ENCODE measurements at places on chromosomes 3 and 15. TPM values are rescaled to one million over a fixed set of nuclear protein-coding genes. Genes with fewer than 3 reads are reported as not detected.

SCAMP5 gene
- total RNA-seq: 5.8 TPM

- no peaks in the 10 kb centered on the region for H3K27me3 ChIP-seq
- H3K36me3 ChIP-seq: no peaks in the 10 kb centered on the region
These were observed 9.3 kb downstream of the GNAI2 start for GRCh38 chr3:50245251-50245745.

DNA sequence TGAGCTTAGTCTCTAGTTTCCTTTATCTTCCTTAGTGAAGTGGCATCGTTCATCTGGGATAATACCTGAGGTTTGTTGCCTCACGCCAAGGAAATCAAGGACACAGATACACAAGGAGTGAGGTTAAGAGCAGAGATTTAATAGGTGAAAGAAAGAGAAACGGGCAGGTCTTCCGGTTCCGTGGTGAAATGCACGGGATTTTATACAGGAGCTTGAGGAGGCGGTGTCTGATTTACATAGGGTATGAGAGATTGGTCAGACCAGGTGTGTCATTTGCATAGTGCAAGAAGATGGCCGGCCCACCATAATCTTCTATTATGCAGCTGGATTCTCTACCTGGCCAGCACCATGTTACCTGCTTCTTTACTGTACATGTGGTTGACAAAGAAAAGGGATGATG lies 17.2 kb downstream of the ARRDC4 start:
- no peak for DNase-seq
- no peaks in the 10 kb centered on the region for H3K27me3 ChIP-seq
- peaks cover 15% of the 10 kb centered on the region for H3K4me1 ChIP-seq

GRCh38 chr3:12734960-12735359 lies 24.1 kb downstream of the TMEM40 start:
- H3K4me1 ChIP-seq: peaks cover 13% of the 10 kb centered on the region
- H3K4me3 ChIP-seq: no peak overlapping the region
- no peaks in the 10 kb centered on the region for H3K27me3 ChIP-seq
- DNase-seq: no peak
- no peaks in the 10 kb centered on the region for H3K36me3 ChIP-seq
- no peak overlapping the region for H3K27ac ChIP-seq

DNA sequence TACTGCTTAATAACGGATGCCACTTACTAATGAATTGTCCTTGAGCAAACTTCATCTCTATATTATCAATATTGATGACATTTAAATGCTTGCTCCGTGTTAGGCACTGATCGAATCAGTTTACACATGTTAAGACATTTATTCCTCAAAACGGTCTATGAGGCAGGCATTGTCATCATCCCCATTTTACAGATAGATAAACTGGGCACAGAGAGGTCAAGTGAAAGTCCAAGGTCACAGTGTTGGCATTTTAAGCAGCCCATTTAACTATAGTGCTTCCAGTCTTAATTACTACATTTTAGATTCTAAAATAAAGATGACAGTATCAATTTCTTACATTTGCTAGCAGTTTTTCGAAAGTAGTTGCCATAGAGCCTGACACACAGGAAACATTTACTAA lies 966 bp upstream of the ABI3BP start:
- DNase-seq: no peak
- H3K27me3 ChIP-seq: no peaks in the 10 kb centered on the region
- no peaks in the 10 kb centered on the region for H3K36me3 ChIP-seq
- no peaks in the 10 kb centered on the region for H3K4me1 ChIP-seq

DNA sequence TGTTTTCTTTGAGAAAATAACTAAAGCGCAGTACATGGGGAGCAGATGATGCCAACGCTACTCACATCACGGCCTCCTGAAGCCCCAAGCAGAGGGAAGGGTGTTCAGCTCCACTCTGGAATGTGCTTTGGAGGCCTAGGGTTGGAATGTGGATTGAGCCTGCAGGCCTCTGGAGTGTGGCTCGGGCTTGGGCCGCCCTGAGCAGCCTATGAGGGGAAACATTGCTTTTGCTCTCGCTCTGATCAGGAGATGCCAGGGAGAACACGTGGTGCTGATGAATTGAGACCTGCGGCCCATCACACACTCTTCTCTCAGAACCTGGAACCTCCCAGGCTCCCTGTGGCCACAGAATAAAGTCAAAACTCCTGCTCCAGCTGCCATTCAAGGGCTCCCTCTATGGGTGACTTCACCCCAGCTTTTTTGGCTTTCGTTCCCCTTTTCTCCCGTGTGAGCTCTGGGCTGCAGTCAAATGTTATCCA lies 23.3 kb downstream of the CCDC13 start:
- H3K4me1 ChIP-seq: peaks cover 10% of the 10 kb centered on the region
- no peaks in the 10 kb centered on the region for H3K27me3 ChIP-seq
- DNase-seq: peak; percentile 40
- peak overlapping the region; percentile 32 for H3K27ac ChIP-seq
- no peak overlapping the region for H3K4me3 ChIP-seq

GRCh38 chr15:73914145-73914544 lies 12.1 kb upstream of the LOXL1 start:
- no peak for DNase-seq
- no peak overlapping the region for H3K4me3 ChIP-seq
- H3K4me1 ChIP-seq: no peaks in the 10 kb centered on the region
- no peak overlapping the region for H3K27ac ChIP-seq
- no peaks in the 10 kb centered on the region for H3K36me3 ChIP-seq
- H3K27me3 ChIP-seq: no peaks in the 10 kb centered on the region

DNA sequence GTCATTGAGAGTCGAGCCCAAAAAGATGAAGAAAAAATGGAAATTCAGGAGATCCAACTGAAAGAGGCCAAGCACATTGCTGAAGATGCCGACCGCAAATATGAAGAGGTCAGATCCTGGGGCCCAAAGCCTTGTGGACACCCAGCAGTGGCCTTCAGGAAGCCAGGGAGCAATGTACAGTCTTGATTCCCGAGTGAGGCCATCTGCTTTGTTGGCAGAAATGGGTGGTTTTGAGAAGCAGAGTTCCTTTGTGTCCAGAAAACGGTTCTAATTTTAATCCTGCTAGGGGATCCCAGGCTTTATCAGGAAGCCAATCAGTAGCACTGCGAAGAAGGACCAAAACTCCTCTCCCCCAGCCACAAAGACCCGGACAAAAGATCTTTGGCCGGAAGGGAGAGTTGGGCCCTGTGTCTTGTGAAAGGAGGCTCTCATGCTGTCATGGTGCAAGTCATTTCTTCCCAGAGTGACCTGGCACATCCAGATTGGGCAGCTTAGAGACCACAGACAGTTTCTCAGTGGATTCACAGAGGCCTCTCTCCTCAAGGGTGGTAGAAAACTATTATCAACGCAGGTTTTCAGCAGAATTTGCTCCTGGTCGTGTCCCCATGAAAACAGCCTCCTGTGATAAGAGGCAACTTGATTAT lies 17.1 kb downstream of the TPM1 start:
- peaks cover 98% of the 10 kb centered on the region for H3K36me3 ChIP-seq
- H3K27me3 ChIP-seq: no peaks in the 10 kb centered on the region
- peak overlapping the region; percentile 70 for H3K27ac ChIP-seq
- peaks cover 42% of the 10 kb centered on the region for H3K4me1 ChIP-seq
- no peak for DNase-seq
- no peak overlapping the region for H3K4me3 ChIP-seq

DNA sequence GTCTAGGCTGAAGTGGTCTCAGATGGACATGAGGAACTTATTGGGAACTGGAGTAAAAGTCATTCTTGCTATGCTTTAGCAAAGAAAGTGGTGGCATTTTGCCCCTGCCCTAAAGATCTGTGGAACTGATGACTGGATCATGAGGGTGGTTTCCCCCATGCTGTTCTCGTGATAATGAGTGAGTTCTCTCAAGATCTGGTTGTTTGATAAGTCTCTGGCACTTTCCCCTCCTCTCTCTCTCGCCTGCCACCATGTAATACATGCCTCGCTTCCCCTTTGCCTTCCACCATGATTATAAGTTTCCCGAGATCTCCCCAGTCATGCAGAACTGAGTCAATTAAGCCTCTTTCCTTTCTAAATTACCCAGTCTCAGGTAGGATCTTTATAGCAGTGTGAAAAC lies 11.5 kb upstream of the MLF1 start:
- no peaks in the 10 kb centered on the region for H3K27me3 ChIP-seq
- H3K4me1 ChIP-seq: peaks cover 36% of the 10 kb centered on the region
- no peak for DNase-seq
- no peak overlapping the region for H3K4me3 ChIP-seq
- H3K36me3 ChIP-seq: no peaks in the 10 kb centered on the region
- H3K27ac ChIP-seq: no peak overlapping the region

DNA sequence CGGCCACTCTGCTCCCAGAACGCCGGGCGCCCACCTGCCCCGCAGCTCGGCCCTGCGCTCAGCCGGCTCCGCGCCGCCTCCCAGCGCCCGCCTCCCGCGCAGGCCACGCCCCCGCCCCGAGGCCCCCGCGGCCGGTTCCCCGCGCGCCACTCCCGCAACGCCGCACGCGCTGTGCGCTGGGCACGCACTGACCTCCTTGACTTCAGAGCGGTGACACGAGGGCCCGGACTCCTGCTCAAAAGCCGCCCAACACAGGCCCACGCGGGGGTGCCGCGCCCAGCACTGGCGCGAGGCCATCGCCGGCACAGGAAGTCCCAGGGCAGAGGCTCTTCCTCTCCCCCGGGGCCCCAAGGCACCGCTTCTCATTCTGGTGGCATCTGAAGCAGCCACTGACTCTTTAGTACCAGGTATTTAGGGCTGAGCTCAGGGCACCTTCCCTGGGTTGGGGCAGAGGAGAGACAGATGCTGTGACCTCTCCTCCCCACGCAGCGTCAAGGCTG lies 12.4 kb downstream of the TNK2 start:
- H3K4me3 ChIP-seq: peak overlapping the region; percentile 63
- peak; percentile 51 for DNase-seq
- no peaks in the 10 kb centered on the region for H3K36me3 ChIP-seq
- H3K27ac ChIP-seq: peak overlapping the region; percentile 92
- no peaks in the 10 kb centered on the region for H3K27me3 ChIP-seq

DNA sequence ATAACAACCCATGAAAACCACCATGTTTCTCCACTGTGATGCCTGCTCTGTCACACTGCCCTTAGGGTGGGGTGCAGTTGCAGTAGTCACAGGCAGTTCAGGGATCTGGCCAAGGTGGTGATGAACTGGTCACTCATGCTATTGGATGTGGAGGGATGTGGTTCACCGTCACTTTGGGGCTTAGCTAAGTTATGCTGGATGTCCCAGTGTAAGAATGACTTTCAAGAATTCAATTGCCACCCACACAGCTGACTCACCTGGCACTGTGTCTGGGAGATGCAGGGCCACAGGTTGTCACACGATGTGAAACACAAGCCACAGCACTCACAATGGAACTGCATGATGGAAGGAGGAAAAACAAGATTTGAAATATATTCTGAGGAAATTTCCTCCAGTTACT lies 146.1 kb upstream of the CTNNB1 start:
- no peaks in the 10 kb centered on the region for H3K4me1 ChIP-seq
- no peaks in the 10 kb centered on the region for H3K36me3 ChIP-seq
- no peaks in the 10 kb centered on the region for H3K27me3 ChIP-seq
- no peak overlapping the region for H3K27ac ChIP-seq

DNA sequence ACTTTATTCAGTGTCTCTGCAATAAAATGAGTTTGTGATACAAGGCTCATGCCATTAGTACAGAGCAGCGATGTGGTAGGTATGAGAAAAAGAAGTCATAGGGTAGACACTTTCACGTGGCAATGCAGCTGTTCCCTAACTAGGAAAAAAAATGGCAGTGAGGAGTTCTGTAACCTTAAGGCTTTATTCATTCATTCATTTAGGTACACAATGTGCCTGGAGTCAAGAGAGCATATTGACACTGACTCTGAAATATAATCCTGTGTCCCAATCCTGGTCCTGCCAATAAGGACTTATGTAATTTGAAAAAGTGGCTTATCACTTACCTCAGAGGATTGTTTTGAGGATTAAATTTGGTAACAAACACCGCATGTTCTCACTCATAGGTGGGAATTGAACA lies 173.0 kb upstream of the AZI2 start:
- H3K27me3 ChIP-seq: no peaks in the 10 kb centered on the region
- H3K4me1 ChIP-seq: no peaks in the 10 kb centered on the region
- DNase-seq: no peak

GRCh38 chr3:191966556-191966955 lies 505.6 kb downstream of the PYDC2 start:
- H3K4me3 ChIP-seq: no peak overlapping the region
- no peak for DNase-seq
- H3K27ac ChIP-seq: no peak overlapping the region
- no peaks in the 10 kb centered on the region for H3K27me3 ChIP-seq
- no peaks in the 10 kb centered on the region for H3K36me3 ChIP-seq

GRCh38 chr15:63094495-63094931 lies 27.1 kb upstream of the LACTB start:
- no peaks in the 10 kb centered on the region for H3K27me3 ChIP-seq
- H3K36me3 ChIP-seq: no peaks in the 10 kb centered on the region
- H3K4me3 ChIP-seq: no peak overlapping the region
- H3K27ac ChIP-seq: peak overlapping the region; percentile 90

DNA sequence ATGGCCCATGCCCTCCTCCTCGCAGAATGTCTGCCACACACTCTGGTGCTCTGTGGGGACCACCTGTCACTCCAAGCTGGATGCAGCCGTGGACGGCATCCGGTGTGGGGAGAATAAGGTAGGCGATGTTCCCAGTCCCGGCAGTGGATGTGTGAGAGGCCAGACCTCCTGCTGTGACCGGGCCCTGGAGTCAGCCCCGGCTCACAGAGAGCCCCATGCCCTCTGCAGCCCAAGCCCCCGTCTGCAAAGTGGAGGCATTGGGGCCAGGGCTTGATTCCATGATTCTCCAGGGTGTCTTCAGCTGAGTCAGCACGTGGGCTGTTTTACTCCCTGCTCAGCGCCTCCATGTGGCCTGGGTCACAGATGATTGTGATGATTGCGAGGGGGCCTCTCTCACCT lies 32.2 kb downstream of the GOLGA6L10 start:
- no peaks in the 10 kb centered on the region for H3K4me1 ChIP-seq
- H3K27ac ChIP-seq: no peak overlapping the region
- no peaks in the 10 kb centered on the region for H3K27me3 ChIP-seq

- H3K4me3 ChIP-seq: peak within 1 kb of the TSS; percentile 74
- H3K36me3 ChIP-seq: no peaks in the 10 kb centered on the region
- H3K27me3 ChIP-seq: no peaks in the 10 kb centered on the region
- no peaks in the 10 kb centered on the region for H3K4me1 ChIP-seq
- H3K27ac ChIP-seq: no peak within 1 kb of the TSS
- peak; percentile 80 for DNase-seq
These were observed at the start of gene CMTM7 for GRCh38 chr3:32391643-32392535. Gene CMTM7, plus strand, starts transcription at chr3:32391853. Its CDS starts 54 bp downstream, at chr3:32391907.

DNA sequence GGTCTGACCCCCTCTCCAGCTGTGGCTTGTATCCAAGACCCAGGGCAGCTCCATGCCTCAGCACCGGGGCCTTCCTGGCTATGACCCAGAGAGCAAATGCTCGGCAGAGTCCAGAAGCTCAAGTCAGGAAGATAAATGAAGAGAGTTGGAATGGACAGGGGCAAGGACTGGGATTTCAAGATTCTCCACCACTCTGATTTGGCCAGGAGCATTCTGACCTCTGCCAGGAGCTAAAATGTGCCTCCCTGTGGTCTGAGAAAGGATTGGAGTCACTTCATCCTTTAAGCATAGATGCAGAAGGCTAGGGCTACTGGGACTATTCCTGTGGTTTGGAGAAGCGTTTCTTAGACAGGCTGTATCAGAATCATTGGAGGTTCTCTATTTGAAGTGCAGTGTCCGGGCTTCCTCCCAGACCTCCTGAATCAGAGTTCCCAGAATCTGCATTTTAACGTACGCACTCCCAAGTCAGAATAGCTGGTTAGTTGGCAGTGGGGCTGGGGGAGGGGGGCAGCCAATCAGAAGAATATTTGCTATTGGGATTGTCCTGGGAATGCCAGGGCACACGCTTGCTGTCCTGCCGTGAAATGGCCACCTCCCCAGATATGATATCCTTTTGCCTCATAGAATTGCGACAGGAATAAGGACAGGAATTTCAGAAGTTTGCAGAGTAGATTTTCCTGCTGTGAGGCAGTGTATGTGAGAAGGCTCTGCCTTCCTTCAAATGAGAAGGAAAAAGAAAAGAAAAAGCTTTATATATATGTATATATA lies 57.4 kb downstream of the HRH1 start:
- DNase-seq: no peak
- H3K36me3 ChIP-seq: no peaks in the 10 kb centered on the region
- H3K27me3 ChIP-seq: no peaks in the 10 kb centered on the region
